NCI-H1930 (cell line): ENCODE measurements at places on chromosomes 13 and 19.

DNA sequence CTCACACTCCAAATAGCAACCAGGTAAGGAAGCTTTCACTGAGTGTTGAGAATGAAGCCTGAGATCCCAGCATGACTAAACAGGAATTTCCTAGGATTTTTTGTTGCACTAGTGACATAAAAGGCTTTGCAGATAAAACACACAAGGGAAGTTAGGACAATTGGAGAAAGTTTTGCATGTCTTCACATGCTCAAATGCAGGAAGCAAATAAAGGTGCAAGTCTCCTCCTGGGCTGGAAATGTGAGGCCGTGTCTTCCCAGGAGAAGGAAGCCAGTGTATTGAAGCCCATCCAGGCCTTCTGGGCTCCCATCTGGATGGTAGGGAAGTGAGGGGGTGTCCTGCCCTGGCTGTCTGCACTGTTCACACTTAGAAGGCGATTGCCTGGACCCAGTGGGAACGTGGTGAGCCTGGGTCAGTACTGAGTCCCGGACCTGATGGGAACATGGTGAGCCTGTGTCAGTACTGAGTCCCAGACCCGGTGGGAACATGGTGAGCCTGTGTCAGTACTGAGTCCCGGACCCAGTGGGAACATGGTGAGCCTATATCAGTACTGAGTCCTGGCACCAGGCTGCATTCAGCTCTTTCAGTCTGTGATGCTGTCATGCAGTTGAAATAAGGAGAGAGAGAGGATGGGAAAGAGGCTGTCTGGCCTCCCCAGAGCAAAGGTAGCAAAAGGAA lies 38.7 kb downstream of the SIAH3 start:
- DNase-seq = no peak

GRCh38 chr19:1254081-1254527 lies 5.7 kb downstream of the MIDN start:
- DNase-seq = no peak

GRCh38 chr13:51148223-51148951 lies 37.3 kb upstream of the C13orf42 start:
- no peak for DNase-seq

- DNase-seq = no peak
Measured at GRCh38 chr13:37526710-37527473, 71.7 kb downstream of the POSTN start.

GRCh38 chr19:4534836-4535658 lies at the start of gene PLIN5:
Gene PLIN5, minus strand, starts transcription at chr19:4535224. Its CDS starts 1,150 bp downstream, at chr19:4534074.
- DNase-seq = peak; percentile 20

- DNase-seq = no peak
Measured at GRCh38 chr13:30440910-30441703, 18.8 kb downstream of the UBE2L5 start.

- no peak for DNase-seq
Measured at GRCh38 chr19:47742634-47743033, 2.7 kb upstream of the NOP53 start.

- DNase-seq = peak; percentile 65
Measured at GRCh38 chr19:40612831-40613689, 11.9 kb downstream of the LTBP4 start.

DNA sequence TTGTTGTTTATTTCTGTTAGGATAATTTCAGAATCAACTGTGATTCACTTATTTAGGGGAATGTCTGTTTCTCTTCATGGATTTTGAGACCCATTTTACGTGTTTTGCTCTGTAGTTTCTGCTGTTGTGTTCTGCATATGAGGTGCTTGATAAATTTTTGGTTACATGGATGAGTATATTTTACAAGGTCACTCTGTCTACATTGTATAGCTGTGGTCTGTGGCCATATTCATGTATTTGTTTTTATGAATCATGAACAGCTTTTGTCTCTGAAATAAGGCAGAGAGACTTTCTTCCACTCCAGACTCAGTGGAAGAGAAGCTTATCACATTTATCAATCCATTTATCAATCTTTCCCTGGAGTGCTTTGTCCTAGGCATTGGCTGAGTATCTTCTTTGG lies 56.6 kb downstream of the PDS5B start:
- no peak for DNase-seq

GRCh38 chr13:102913914-102914313 lies 68.1 kb downstream of the ERCC5 start:
- DNase-seq = no peak

DNA sequence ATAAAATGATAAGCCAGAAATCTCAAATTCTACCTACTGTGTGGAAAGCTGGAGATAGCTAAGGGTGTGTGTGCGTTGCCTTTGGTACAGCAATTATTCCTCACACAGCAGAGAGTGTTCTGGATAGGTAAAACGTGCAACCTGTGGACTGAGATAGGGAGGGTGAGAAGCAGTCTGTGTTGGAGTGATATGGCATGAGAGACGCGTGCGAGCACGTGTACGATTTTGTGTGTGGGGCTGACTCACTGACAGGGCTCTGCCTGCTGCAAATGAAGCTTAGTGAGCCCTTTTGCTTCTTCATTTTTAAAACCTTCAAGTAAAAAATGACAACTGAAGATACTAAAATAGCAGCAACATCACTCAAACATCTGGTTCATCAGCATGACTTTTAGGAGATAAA lies 35.7 kb upstream of the SLC10A2 start:
- DNase-seq = no peak

DNA sequence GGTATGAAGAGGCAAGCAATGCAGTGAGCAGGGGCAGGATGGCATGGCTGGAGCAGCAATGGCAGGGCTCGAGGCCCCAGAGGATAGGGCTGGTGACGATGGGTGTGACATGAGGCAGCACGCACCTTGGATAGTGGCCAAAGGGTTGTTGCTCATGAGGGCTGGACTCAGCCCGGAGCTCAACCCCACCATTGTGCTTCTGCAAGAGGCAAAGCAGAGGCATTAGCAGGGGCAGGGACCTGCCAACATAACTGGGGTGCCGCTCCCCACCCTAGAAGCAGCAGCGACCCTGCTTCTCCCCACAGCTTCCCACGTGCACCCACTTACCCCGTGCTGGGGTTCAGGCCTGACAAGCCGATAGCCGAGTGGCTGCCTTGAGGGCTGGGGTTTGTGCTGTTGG lies 15.8 kb downstream of the ZNF574 start:
- no peak for DNase-seq

DNA sequence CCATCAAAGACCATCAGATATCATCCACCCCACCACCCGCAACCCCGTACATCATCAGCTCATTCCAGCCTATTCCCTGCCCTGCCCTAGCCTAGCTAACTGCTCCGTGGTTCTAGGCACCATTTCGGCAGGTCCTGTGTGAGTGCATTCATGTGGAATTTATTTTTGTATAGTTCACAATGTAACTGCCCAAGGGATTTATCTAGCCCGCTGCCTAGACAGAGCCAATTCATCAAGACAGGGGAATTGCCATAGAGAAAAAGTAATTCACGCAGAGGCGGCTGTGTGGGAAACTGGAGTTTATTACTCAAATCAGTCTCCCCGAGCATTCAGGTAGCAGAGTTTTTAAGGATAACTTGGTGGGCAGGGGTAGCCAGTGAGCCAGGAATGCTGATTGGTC lies 109.2 kb upstream of the UBL3 start:
- no peak for DNase-seq

- DNase-seq = no peak
Measured at GRCh38 chr13:71634182-71634581, 232.8 kb downstream of the DACH1 start.

GRCh38 chr13:30679483-30680330 lies 55.6 kb upstream of the ALOX5AP start:
- DNase-seq = no peak

DNA sequence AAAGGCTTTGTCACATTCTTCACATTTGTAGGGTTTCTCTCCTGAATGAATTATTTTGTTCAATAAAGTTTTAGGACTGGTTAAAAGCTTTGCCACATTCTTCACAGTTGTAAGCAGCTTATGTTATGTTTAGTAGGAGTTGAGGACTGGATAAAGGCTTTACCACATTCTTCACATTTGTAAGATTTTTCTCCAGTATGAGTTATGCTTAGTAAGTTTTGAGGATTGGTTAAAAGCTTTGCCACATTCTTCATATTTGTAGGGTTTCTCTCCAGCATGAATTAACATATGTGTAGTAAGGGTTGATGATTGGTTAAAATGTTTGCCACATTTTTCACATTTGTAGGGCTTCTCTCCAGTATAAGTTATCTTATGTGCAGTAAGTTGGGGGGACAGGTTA lies 79.9 kb downstream of the ZNF431 start:
- no peak for DNase-seq

DNA sequence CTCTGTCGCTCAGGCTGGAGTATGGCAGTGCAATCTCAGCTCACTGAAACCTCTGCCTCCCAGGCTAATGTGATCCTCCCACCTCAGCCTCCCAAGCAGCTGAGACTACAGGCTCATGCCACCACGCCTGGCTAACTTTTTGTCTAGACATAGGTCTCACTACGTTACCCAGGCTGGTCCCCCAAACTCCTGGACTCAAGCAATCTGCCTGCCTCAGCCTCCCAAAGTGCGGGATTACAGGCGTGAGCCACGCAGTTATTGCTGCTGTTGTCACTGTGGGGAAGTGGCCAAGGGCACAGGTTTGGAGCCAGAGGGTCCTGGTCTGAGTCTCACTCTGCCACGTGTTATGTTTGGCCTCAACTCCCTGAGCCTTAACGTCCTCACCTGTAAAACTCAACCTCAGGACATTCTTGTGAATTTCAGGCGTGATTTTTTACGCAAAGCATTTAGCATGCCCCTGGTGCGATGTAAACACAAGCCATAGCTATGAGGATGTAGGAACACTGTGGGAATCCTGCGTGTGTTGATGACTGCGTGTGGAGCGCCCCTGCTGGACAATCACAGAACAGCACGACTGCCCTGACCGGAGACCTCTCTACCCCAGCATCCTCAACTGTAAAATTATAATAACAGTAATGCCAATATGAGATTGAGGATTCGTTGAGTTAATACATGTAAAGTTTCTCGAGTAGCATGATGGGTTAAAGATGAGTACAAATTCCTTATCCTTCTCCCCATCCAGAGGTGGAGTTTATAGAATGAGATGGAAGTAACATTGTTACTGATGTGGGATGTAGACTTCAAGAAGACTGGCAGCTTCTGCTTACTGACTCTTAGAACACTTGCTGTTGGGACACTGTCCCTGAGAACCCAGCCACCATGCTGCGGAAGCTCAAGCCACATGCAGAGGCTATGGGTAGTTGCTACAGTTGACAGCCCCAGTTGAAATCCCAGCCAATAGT lies 41.8 kb upstream of the PNMA8B start:
- peak; percentile 39 for DNase-seq

DNA sequence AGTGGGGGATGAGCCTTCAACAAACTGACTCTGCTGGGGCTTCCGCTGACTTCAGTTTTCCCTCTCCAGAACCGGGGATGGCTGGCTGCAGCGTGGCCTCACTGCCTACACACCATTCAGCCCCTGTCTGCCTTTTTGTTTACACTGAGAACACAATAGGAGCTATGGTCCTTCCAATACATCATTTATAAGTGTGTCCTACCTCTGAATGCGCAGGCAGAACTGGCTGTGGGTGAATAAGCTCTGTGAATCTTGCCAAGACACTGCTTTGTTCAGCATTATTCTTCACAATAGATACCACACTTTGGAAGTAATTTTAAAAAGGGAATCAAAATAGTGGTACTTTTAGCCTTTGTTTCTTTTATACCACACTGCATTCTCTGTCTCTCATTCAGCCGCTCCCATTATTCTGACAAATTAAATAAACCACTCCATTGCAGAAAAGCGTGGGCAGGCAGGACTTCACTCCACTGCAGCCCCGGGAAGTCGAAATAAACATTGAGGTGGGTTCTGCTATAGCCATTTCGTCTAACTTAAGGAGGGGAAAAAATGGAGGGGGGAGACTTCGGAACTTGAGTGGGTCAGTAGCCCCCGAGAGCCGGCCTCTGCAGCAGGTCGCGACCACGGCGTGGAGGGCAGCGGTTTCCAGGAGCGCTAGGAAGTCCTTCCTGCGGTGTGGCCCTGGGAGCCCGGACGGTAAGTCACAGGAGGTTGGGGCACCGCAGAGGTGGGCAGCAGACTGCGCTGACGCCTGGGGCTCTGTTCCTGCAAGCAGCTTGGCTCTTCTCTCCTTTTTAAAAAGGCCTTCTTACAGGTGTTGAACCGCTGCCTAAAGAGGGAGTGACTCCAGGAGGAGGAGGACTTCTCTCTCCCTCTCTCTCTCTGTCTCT lies 94.8 kb upstream of the SOX1 start:
- DNase-seq = no peak

- no peak for DNase-seq
Measured at GRCh38 chr19:5149508-5149907, 180.6 kb downstream of the KDM4B start.

GRCh38 chr13:59906413-59907049 lies 257.2 kb downstream of the DIAPH3 start:
- DNase-seq = no peak

- no peak for DNase-seq
Measured at GRCh38 chr19:6674868-6675305, 4.9 kb upstream of the TNFSF14 start.

DNA sequence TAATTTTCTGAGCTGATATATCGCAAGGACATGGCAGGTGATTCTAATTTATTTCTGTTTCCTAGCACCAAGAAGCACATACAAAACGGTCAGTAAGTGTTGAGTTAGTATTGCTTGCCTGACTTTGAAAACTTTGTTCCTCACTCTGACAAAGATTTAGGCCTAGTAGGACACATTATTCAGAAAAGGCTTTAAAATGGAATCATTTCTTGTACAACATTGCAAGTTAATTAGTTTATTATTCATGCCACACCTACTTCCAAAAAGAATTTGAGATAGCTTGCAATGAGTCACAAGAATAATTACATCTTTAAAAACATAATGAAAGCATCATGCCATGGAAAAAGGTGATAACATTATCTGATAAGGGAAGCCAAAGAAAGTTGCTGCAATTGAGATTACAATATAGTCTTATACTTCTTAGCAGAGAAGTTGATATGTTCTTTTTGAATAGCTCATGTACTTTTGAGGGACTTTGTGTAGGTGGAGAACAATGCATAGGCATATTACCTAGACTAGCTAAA lies 474.2 kb downstream of the KLF5 start:
- no peak for DNase-seq

GRCh38 chr13:76023652-76024051 lies 387.5 kb downstream of the LMO7 start:
- DNase-seq = no peak

- peak; percentile 93 for DNase-seq
Measured at GRCh38 chr19:2096034-2096479, at the start of gene MOB3A. Gene MOB3A, minus strand, starts transcription at chr19:2096326. Its CDS starts 17,766 bp downstream, at chr19:2078560.

GRCh38 chr13:32282096-32282711 lies 33.0 kb downstream of the ZAR1L start:
- DNase-seq = no peak

- DNase-seq = no peak
Measured at GRCh38 chr13:90518417-90518816, 829.1 kb upstream of the MIR17HG start.

GRCh38 chr13:102788683-102789082 lies 10.1 kb downstream of the POGLUT2 start:
- no peak for DNase-seq

GRCh38 chr19:38478273-38478971 lies 44.9 kb downstream of the RYR1 start:
- peak; percentile 36 for DNase-seq

GRCh38 chr19:49335071-49335783 lies at the start of gene CD37:
Gene CD37, plus strand, starts transcription at chr19:49335406. Its CDS starts 135 bp downstream, at chr19:49335541.
- DNase-seq = no peak

GRCh38 chr13:114226088-114226487 lies 8.6 kb upstream of the CDC16 start:
- DNase-seq = no peak

- no peak for DNase-seq
Measured at GRCh38 chr13:93460005-93460404, 233.4 kb downstream of the GPC6 start.
